EL (cell line): ENCODE measurements at places on chromosomes 13 and 19.

DNA sequence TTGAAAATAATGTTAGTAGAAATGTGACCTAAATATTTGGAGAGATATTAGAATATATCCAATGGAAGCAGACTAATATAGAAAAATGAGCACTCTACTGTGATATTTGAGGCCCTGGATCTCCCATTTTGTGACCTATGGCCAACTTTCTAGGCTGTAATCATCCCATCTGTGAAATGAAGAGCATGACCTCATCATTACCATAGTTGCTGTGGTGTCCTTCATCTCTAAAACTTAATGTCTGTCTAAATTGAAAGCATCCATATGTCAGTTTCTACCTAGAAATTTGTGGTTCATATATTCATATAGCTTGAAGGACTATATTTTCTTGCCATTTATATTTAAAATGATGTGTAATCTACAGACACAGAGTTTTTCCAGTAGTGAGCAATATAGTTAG, 41.6 kb downstream of the PAN3 start:
- peak; percentile 5 for DNase-seq

- DNase-seq, result peak; percentile 88
Measured at GRCh38 chr13:93226623-93227279, at the start of gene GPC6. Gene GPC6 (plus strand): TSS chr13:93226807.

DNA sequence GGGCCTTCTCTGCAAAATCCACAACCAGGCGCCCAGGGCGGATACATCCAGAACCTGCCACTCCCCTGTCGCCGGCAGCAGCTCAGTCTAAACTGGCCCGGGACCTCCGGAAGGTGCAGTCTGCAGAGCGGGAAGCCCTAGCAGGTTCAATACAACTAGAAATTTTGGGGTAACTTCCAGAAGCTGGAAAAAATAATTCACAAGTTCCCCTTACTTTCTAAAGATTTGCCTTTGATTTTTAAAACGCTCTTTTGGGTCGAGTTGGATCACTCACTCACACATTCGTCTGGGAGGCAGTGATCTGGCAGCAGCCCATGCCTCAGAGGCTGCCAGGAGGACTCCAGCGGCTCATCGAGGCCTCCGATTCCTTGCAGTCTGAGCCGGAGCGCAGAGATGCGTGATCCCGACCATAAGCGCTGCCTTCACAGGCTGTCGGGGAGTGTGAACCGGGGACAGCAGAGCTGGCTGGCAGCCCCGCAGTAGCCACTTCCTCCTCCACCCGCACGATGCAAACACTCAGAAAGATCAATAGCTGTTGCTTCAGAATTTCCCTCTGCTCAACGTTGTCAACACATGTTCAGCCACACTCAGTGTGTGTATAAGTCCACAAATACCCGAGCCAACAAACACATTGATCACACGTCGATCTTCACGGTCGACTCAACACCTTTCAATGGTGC, 35.6 kb upstream of the ZNF507 start:
- DNase-seq, result no peak

DNA sequence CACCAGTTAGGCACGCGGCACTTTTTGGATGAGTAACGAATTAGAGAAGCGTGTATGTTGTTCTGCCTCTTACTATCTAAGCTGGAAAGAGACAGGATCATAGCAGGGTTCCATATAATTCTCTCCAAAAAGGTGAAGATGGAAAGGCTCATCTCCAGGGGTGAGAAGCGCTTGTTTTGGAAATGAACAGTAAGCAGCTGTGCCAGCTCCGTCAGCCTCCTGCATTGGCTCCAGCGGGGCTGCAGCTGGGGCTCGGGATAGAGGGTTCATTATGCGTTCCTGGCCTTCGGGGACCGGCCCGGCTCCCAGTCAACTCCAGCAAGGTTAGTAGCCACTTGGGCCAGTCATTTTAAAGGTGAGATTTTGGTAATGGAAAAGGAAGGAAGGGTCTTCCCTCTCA, 155.5 kb downstream of the COL4A1 start:
- no peak for DNase-seq

DNA sequence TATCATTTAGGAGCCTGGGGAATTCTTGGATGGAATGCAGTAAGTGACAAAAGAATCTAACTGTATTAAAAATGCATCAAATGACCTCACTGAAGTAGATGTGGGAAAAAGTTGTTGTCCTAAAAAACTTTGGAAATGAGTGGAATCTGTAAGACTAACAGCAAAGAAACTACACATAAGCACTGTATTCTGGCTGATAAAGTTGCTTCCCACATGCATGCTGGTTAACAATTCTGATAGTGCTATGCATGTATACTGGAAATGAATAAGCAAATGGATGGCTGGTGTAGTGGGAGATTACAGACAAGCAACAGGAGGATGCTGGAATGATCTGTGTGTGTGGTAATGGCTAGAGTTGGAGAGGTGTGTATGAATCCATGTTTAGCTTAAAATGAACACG, 138.5 kb downstream of the FOXO1 start:
- DNase-seq, result no peak

GRCh38 chr19:16540948-16541347, 1.3 kb downstream of the CHERP start:
- no peak for DNase-seq

GRCh38 chr19:47854459-47854858, 4.6 kb upstream of the TPRX2 start:
- no peak for DNase-seq

DNA sequence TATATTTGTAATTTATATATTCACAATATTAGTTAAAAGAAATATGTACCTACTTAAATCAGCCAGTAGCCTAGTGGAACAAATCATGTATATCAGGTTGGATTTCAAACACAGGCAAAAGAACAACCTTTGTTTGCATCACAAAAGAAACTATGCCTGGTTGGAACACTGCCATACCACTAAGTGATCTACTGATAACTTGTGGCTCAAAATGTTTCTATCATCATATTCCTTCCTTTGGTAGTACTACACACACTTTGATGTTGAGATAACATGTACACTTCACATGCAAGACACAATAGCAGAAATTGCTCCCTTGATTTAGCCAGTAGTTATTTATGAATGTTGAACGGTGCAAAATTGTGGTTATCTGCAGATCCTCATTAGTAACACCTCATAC, 146.0 kb upstream of the GPC6 start:
- DNase-seq, result peak; percentile 8

DNA sequence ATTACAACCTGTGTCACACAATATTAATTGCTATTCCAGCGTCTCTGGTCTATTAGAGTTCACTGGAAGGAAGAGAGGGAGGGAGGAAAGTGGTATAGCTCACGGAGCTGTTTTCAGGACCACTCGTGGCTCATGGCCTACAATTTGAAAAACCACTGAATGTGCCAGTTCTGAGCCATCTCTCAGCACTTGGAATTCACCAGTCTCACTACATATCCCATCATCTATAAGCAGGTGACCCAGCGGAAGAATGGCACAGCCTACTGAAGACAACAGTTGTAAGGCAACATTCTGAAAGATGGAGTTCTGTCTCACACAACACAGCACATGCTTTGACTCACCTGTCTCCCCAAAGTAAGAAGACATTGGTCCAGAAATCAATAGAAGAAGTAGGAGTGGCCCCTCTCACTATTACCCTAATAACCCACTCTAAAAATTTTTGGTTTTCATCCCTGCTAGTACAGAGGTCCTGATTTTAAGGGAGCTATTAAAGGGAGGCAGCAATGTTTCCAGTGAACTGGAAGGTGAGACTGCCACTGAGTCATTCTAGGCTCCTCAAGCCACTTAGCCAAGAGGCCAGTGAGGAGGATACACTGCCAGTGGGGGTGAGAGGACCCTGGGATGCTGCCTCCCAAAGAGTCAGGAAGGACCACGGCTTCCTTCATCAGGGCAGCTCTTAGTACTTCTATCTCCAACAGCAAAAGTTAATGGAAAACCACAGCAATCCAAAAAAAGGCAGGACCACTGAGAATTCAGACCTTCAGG, 50.0 kb upstream of the DOCK9 start:
- DNase-seq, result no peak

DNA sequence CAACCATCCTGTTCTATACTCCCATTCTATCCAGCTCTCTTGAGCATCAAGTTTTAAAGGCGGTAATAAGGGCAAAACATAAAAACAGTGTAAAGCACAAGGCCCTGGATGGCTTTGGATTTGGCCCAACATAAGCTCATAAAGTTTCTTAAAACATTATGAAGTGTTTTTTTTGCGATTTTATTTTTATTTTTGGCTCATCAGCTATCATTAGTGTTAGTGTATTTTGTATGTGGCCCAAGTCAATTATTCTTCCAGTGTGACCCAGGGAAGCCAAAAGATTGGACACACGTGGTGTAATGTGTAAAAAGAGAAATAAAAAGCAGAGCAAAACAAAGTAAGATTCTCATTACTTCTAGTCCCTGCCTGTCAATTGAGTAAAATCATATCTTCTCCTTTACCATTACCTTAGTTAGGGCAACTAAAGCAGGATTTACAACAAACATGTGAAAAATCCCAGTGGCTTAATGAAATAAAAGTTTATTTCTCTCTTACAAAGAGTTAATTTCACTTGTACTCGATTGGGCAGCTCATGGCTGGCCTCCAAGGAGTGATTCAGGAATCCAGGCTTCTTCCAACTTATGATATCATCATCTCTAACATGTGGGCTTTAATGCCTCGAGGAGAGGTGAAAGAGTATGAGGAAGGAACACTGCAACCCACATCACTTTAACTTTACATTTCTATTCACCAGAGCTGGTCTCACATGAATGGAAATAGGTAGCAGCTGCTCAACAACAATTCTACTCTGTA, 725.2 kb upstream of the SLITRK1 start:
- peak; percentile 84 for DNase-seq

- DNase-seq, result no peak
Measured at GRCh38 chr13:94414708-94415107, 64.8 kb downstream of the DCT start.

DNA sequence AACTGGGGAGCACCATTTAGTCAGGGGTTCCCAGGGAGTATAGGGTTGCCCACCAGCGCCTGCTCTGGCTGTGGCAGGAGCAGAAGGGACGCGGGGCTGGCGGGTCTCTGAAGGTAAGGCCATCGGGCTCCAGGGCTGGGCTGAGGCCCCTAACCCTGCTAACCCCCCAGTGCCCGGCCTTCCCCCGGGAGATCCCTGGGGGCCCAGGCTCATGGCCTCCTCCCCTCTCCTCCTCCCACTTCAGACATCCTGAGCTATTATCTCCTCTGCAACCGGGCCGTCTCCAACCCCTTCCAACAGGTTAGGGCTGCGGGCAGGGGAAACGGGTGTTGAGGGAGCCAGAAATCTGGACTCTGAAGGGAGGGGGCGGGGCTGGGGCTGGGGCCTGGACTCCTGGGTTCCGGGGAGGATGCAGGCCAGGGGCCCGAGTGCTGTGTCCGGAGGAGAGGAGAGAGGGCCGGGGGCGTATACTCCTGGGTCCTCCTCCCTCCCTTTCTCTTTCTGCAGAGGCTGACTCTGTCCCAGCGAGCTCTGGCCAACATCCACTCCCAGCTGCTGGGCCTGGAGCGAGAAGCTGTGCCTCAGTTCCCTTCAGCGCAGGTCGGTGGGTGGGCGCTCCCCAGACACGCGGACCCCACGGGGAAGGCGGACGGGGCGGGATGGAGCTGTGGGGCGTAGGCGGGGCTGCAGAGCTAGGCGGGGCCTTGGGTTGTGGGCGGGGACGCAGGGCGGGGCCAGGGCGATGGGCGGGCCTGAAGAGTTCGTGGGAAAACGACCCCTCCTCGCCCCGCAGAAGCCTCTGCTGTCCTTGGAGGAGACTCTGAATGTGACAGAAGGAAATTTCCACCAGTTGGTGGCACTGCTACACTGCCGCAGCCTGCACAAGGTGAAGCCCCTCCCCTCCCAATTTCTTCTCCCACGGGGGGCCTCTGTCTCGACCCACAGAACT, 15.3 kb downstream of the TTYH1 start:
- peak; percentile 25 for DNase-seq

DNA sequence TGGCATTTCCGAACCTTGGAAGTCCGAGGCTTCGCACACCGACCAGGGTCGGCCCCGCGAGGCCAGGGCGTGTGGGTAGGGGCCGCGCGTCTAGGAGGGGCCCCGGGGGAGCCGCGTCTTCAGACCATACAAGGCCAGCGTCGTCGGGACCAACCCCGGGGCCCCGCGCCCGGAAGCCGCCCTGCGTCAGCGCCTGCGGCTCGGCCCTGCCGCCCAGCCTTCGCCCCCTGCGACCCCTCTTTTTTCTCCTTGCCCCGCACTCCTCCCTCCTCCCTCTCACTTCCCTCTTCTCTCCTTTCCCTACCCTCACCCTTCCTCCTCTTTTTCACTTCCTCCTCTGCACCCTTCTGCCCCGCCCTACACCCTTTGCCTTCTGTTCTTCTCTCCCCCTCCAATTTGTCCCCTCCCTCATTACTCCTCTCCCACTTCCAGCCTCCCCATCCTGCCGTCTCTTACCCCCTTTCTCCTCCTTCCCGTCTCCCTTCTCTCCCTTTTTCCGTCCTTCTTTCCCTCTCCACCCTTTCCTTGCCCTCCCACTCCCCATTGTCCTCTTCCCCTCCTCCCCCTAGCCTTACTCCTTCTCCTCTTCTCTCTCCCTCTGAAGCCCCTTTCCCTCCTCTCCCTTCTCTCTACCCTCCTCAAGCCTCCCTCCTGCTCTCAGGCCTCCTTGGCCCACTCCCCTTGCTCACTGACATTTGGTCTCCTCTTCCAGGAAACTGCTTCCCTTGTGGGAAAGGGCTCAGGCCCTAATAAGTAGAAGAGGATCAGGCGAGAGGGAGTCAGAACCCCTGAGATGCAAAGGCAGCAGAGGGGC, 2.2 kb upstream of the PLEKHG2 start:
- DNase-seq, result peak; percentile 52

DNA sequence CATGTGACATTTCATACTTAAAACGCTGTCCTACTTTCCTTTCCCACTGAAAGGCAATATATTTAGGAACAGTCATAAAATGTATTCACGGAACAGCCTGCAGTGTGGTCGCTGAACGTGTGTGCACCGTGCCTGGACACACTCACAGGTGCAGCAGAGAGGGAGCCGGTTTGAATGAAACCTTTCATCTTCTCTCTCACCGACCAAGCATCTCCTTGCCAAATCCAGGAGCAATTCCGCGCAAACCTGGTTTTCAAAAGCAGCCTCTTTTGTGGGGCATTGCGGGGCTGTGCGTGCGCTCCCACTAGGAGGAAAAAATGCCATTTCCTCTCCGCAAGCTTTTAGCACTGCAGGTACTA, 1.0 kb downstream of the DCLK1 start:
- DNase-seq, result no peak

DNA sequence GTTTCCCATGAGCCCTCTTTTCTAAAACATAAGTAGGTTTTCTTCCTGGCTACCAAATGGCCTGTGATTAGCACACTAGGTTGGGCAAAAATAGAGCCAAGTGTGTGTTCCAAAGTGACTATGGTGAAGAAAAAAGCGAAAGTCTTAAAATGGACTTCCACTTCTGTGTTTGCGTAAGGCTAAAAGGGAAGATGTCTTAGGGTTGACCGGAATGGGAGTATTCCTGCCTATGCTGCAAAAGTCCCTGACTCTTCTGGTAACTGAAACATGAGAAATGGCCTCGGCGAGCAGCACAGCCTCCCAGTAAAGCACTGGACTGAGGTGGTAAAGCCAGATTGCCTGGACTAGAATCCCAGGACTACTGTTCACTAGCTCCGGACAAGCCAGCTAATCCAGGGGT, 2.4 kb upstream of the FPR1 start:
- DNase-seq, result no peak
